GM23248 (cell line): ENCODE measurements at places on chromosomes 13 and 19. TPM values are rescaled to one million over a fixed set of nuclear protein-coding genes. Genes with fewer than 3 reads are reported as not detected.

DNA sequence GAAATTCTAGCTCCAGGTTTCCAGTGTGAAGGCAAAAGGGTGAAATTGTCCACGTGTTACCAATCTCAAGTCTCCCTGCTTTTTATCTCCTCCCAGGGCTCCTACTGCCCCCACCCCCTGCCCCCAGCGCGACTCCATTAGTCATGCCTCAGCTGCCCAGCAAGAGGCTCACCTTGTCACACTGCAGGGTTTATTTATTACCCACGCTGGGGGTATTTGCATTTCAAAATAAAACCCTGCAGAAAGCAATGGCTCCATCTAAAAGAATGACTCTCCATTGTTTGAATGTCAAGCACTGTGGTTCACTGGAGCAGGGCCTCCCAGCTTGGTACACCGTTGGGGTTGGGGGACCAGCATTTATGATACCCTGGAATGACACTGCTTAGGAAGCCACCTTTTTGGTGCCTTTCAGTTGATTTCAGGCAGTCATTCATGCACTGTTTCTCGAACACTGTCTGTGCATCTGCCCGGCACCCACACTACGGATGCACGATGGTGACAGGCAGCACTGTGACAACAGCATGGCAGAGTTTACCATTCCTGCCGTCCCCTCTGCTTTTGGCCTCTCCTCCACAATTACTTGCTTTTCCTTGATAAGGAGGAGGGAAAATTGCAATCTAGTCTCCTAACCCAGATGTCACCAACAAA lies 9.9 kb upstream of the POP4 start:
- no peaks in the 10 kb centered on the region for H3K4me1 ChIP-seq
- H3K27ac ChIP-seq = no peak overlapping the region
- H3K4me3 ChIP-seq = no peak overlapping the region

- no peaks in the 10 kb centered on the region for H3K27me3 ChIP-seq
- no peak overlapping the region for H3K27ac ChIP-seq
- no peaks in the 10 kb centered on the region for H3K36me3 ChIP-seq
- H3K4me3 ChIP-seq = peak overlapping the region; percentile 84
Measured at GRCh38 chr19:49149652-49150105, 5.5 kb downstream of the HRC start.

DNA sequence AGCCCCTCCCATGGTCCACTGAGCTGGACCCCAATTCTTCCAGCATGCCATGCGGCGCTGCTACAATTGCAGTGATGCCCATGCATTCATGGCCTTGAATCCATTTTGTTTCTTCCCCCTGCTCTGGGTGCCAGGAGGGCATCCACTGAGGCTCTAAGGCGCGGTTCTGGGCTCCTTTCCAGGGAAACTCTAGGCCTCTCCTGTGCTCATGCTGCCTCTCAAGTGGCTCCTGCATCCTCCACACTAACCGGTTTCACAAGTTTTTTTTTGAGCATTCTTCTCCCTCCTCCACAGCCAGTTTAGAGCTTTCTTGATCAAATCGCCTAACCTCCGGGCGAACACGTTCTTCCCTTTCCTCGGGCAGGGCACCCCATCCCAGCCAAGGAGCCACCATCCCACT lies 69.1 kb upstream of the FLT1 start:
- no peak for DNase-seq
- 0 out of 2 replicates have a peak, but pooled peaks cover 5% of the 10 kb centered on the region for H3K4me1 ChIP-seq
- H3K36me3 ChIP-seq = no peaks in the 10 kb centered on the region
- H3K4me3 ChIP-seq = no peak overlapping the region

GRCh38 chr13:46487748-46488147 lies 65.2 kb upstream of the LRCH1 start:
- H3K4me3 ChIP-seq = no peak overlapping the region
- no peaks in the 10 kb centered on the region for H3K36me3 ChIP-seq
- peaks cover 12% of the 10 kb centered on the region for H3K4me1 ChIP-seq
- no peak overlapping the region for H3K27ac ChIP-seq
- no peak for DNase-seq
- no peaks in the 10 kb centered on the region for H3K27me3 ChIP-seq

GRCh38 chr19:49890349-49891311 lies 6.1 kb downstream of the IL4I1 start:
- H3K27ac ChIP-seq = no peak overlapping the region
- no peaks in the 10 kb centered on the region for H3K36me3 ChIP-seq
- no peak overlapping the region; the same call in 1 of the 2 replicates for H3K4me3 ChIP-seq
- DNase-seq = peak; percentile 31
- no peaks in the 10 kb centered on the region for H3K27me3 ChIP-seq

- H3K36me3 ChIP-seq = no peaks in the 10 kb centered on the region
- H3K4me3 ChIP-seq = no peak overlapping the region
- H3K27ac ChIP-seq = no peak overlapping the region
- H3K4me1 ChIP-seq = no peaks in the 10 kb centered on the region
- no peaks in the 10 kb centered on the region for H3K27me3 ChIP-seq
- DNase-seq = no peak
Measured at GRCh38 chr13:84865783-84866221, 933.4 kb downstream of the SLITRK6 start.

GRCh38 chr13:78430166-78430791 lies 173.1 kb downstream of the POU4F1 start:
- H3K36me3 ChIP-seq = no peaks in the 10 kb centered on the region
- H3K27ac ChIP-seq = no peak overlapping the region
- no peaks in the 10 kb centered on the region; the same call in 1 of the 2 replicates for H3K27me3 ChIP-seq
- no peaks in the 10 kb centered on the region for H3K4me1 ChIP-seq
- H3K4me3 ChIP-seq = no peak overlapping the region
- DNase-seq = no peak

GRCh38 chr13:101944521-101944920 lies 457.3 kb downstream of the FGF14 start:
- H3K36me3 ChIP-seq = no peaks in the 10 kb centered on the region
- no peak overlapping the region for H3K4me3 ChIP-seq
- no peaks in the 10 kb centered on the region for H3K4me1 ChIP-seq
- no peak overlapping the region for H3K27ac ChIP-seq

DNA sequence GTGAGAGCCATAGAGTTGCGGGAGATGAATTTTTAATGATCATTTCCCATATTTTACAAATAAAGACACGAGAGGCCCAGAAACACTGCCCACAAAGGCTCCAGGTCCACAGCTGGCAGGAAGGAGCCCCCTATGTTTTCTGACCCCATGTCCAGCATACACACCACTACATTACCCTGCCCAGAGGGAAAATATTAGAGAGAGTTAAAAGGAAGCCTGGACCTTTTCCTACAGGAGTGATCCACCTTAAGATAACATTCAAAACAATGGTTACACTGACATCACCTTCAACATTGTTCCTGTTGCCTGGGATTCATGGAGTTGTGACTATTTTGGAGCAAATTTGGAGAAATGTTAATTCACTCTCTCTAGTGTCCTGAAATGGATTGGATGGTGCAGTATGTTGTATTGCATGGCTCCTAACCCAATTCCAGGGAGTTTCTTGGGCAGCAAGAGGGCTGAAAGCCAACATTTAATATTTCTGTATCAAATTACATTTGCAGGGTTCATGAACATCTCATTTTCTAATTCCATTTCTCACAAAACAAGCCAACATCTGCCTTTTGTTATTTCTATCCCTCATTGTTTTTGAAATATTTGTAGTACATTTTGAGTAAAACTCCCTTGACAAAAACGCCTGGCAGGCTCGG lies 172.5 kb downstream of the DLEU7 start:
- H3K27me3 ChIP-seq = no peaks in the 10 kb centered on the region
- no peak overlapping the region for H3K27ac ChIP-seq
- DNase-seq = no peak
- no peak overlapping the region for H3K4me3 ChIP-seq
- no peaks in the 10 kb centered on the region for H3K36me3 ChIP-seq

DNA sequence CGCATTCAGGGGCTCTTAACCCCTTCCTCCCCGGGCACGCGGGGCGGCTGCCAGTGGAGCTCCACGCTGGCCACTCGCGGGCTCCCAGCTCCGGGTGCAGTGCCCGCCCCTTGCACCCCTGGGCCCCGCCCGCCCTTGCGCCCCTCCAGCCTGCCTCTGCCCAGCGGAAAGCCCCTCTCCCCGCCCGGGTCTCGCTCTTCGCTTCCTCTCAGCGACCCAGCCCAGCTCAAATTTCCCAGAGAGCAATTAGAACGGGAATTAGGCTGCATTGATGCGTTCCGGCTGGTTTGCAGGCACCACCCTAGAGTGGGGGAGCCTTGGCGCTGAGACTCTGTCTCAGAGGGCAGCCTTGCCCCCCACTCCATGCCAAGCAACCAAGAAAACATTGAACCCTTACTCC lies 1.8 kb upstream of the GSX1 start:
- peaks cover 74% of the 10 kb centered on the region for H3K27me3 ChIP-seq
- no peak overlapping the region for H3K27ac ChIP-seq
- DNase-seq = no peak

GRCh38 chr19:10113964-10114650 lies 2.6 kb downstream of the P2RY11 start:
- peaks cover 4% of the 10 kb centered on the region; the same call in 1 of the 2 replicates for H3K4me1 ChIP-seq
- H3K27ac ChIP-seq = no peak overlapping the region

DNA sequence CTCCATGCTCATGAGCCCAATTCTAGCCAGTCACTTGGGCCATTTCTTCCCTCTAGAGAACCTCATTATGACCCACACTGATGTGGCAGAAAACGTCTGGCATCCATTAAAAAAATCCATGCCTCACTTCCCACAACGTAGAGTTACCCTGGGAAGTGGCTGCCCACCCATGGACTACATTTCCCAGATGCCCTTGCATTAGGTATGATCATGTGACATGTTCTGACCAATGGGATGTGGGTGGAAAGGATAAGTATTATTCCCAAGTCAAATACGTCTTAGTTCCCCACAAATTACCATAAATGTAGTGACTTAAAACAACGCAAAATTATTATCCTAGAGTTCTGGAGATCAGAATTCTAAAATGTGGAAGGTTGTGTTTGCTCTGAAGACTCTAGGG lies 47.9 kb upstream of the ZNRF4 start:
- H3K36me3 ChIP-seq = no peaks in the 10 kb centered on the region
- no peak overlapping the region for H3K27ac ChIP-seq

Gene CRX
- not detected in 2 replicates for total RNA-seq

Gene ACP7
- total RNA-seq = not detected in 2 replicates

Gene SWSAP1
- 0.32 TPM in 1 of 2 replicates, not detected in the other for total RNA-seq

Gene SELENOV
- not detected in 2 replicates for total RNA-seq

Gene ZNF112
- total RNA-seq = 5.6 and 5.7 TPM in 2 replicates

Gene CPAMD8
- total RNA-seq = 0.76 and 0.89 TPM in 2 replicates

Gene CEACAM7
- total RNA-seq = not detected in 2 replicates

Gene PDE4C
- total RNA-seq = under 0.01 and 0.22 TPM in 2 replicates

Gene ICAM4
- total RNA-seq = 1.1 and 3.7 TPM in 2 replicates

Gene PPM1N
- total RNA-seq = 0.32 TPM in 1 of 2 replicates, not detected in the other

Gene SHC2
- total RNA-seq = not detected in 2 replicates
